A673 (cell line): ENCODE measurements at places on chromosomes 6 and 20. TPM values are rescaled to one million over a fixed set of nuclear protein-coding genes. Genes with fewer than 3 reads are reported as not detected.
A peak's percentile ranks its signal among the peaks of the same experiment; 100 is the strongest.

Gene RSPO3
- total RNA-seq = 0.39 and 0.52 TPM in 2 replicates

Gene SEMG1
- 2.1 and 5.5 TPM in 2 replicates for total RNA-seq

Gene ZC3H12D
- 0.30 and 0.33 TPM in 2 replicates for total RNA-seq

- peak; percentile 96 for DNase-seq
These were observed at the start of gene GABBR1 for GRCh38 chr6:29632789-29633533. Gene GABBR1, minus strand, starts transcription at chr6:29633183. Its CDS starts 798 bp downstream, at chr6:29632385.

DNA sequence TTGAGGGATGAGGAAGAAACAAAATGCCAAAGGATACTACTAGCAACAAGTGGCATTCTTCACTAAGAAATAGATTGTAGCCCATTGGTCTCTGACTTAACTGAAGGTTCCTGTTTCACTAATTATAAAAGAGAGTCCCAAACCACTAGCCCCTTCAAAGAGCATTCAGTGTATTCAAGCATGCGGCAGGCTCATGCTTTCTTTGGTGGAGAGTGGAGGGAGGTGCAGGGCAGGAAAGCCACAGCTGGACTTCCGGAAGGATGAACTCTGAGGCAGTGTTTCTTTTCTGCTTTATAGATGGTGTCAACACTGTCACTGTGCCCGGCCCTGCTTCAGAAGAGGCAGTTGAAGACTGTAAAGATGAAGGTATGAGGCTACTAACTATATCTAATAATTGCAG is 636.1 kb downstream of the KIF16B start:
- no peak for DNase-seq

DNA sequence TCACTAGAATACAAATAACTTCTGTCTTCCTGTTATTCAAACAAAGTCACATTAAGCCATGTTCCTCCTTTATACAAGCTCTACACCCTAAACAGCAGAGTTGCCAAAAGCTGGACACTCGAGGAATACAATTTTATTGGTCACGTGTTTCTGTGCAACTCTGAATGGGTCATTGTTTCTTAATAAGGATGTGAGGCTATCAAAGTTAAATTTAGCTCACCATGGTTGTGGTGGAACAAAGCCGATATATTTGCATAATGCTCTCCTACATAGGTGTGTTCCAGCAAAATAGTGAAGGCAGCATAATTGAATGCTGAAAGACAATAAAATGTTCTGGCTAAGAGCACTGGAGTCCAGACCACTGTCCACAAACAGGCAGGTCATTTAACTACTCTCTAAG is 36.9 kb upstream of the CD2AP start:
- DNase-seq = no peak

DNA sequence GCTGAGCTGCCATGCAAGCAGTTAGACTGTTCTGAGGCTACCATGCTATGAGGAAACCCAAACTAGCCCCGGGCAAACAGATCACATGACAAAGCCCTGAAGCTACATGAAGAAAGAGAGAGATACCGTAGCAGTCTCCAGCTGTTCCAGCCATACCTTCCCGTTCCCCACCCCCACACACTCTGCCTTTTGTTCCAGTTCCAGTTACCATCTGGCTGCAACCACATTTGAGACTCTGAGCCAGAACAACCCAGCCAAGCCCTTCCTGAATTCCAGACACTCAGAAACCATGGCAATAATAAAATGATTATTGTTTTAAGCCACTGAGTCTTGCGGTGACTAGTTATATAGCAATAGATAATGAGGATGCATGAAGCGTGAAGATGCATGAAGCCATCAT is 28.3 kb downstream of the RIN2 start:
- peak; percentile 61 for DNase-seq

DNA sequence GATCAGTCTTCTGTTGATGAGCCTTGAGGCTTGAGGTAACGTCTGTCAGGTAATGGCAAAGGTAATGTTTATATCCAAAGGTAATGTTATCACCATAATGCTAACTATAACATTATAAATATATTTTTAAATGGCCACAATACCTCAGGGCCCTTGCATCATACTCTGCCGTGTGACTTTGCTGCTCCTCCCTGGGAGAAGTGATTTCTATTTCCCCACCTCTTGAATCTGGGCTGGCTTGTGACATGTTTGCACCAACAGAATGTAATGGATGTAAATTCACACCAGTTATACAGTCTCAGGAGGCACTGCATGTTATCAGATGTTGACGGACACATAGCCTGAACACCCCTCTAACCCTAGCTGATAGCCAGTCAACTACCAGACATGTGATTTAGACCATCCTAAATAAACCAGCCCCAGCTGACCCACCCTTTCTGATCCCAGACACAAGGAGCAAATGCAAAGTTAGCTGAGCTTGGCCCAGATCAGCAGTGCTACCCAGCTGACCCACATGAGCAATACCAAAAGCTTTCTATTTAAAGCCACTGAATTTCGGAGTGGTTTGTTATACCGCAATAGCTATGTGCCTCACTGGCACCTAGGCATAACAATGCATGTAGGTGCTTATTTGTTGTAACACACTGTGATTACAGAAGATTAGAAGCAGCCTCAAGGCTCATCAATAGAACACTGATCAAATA is 93.8 kb upstream of the SIRPA start:
- DNase-seq = no peak

DNA sequence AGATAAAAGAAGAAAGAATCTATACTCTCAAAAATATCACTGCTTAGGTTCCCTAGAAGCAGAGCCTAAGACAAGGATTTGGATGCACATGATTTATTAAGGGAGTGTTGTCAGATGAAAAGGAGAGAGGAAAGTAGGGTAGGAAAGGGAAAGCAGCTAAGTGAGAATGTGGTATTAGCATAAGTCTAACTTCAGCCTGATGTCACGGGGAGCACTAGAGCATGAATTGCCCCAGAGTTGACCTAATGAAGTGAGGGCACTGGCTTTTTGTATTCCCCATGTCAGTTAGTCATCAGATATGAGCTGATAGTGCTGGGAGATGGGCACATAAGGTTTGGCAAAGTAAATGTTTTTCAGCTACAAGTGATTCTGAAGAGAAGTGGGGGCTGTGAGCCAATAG is 129.0 kb upstream of the THEMIS start:
- no peak for DNase-seq
